Activated naive CD8-positive, alpha-beta T cell treated with anti-CD3 and anti-CD28 coated beads for 36 hours (primary cell): ENCODE measurements at places on chromosomes 13 and 19. TPM values are rescaled to one million over a fixed set of nuclear protein-coding genes. Genes with fewer than 3 reads are reported as not detected.

DNA sequence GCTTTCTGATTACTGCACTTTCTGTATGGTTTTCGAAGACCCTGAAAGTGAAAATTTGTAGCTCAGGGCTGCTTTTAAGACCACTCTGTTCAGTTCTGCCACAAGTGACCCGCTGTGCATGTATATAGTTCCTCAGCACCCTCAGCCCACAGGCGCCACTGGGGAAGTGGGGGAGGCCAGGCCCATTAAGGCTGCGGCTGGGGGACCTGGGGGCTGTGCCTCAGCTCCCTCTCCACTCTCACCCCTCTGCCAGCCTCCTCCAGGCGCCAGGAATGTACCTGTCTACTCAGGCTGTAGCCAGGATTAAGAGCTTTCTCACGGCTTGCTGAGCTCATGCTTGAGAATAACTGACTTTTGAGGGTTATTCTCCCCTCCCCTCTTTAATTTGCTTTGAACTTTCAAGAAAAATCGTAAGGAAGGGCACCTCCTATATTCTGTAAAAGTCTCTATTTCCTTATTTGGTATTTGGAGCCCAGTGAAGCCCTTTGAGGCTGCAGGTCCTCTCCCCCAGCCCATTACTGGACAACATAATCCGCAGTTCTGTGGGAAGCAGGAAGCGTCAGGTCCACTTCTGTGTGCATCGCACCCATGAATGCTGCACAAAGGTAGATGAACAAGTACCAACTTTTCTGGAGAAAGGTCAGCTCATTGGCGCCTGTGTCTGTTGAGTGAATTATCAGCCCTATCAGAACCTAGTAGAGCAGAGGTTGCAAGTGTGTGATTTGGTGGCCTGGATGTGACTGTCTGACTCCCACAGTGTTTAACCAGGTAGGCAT lies 29.6 kb downstream of the GJA3 start:
- H3K27me3 ChIP-seq, result peaks cover 17% of the 10 kb centered on the region
- H3K4me3 ChIP-seq, result no peak overlapping the region
- no peaks in the 10 kb centered on the region for H3K4me1 ChIP-seq
- no peak for DNase-seq
- H3K36me3 ChIP-seq, result no peaks in the 10 kb centered on the region

IZUMO2 gene
- total RNA-seq, result not detected

GRCh38 chr13:76703216-76703615 lies 183.0 kb downstream of the KCTD12 start:
- no peak overlapping the region for H3K27ac ChIP-seq
- no peak for DNase-seq
- no peaks in the 10 kb centered on the region for H3K36me3 ChIP-seq
- no peak overlapping the region for H3K4me3 ChIP-seq

GRCh38 chr13:73090116-73090822 lies 31.5 kb downstream of the KLF5 start:
- no peak overlapping the region for H3K27ac ChIP-seq
- no peaks in the 10 kb centered on the region for H3K27me3 ChIP-seq
- H3K36me3 ChIP-seq, result no peaks in the 10 kb centered on the region
- peak; percentile 1 for DNase-seq
- no peak overlapping the region for H3K4me3 ChIP-seq

GFY gene
- total RNA-seq, result not detected

- H3K4me3 ChIP-seq, result no peak overlapping the region
- H3K36me3 ChIP-seq, result no peaks in the 10 kb centered on the region
- H3K4me1 ChIP-seq, result no peaks in the 10 kb centered on the region
Measured at GRCh38 chr19:15680478-15681322, 7.8 kb downstream of the CYP4F12 start.

- H3K36me3 ChIP-seq, result peaks cover 7% of the 10 kb centered on the region
- H3K4me3 ChIP-seq, result no peak overlapping the region
- H3K27me3 ChIP-seq, result peaks cover 11% of the 10 kb centered on the region
- H3K27ac ChIP-seq, result no peak overlapping the region
- DNase-seq, result no peak
- peaks cover 30% of the 10 kb centered on the region for H3K4me1 ChIP-seq
Measured at GRCh38 chr13:40024204-40024966, 368.9 kb downstream of the COG6 start.

DNA sequence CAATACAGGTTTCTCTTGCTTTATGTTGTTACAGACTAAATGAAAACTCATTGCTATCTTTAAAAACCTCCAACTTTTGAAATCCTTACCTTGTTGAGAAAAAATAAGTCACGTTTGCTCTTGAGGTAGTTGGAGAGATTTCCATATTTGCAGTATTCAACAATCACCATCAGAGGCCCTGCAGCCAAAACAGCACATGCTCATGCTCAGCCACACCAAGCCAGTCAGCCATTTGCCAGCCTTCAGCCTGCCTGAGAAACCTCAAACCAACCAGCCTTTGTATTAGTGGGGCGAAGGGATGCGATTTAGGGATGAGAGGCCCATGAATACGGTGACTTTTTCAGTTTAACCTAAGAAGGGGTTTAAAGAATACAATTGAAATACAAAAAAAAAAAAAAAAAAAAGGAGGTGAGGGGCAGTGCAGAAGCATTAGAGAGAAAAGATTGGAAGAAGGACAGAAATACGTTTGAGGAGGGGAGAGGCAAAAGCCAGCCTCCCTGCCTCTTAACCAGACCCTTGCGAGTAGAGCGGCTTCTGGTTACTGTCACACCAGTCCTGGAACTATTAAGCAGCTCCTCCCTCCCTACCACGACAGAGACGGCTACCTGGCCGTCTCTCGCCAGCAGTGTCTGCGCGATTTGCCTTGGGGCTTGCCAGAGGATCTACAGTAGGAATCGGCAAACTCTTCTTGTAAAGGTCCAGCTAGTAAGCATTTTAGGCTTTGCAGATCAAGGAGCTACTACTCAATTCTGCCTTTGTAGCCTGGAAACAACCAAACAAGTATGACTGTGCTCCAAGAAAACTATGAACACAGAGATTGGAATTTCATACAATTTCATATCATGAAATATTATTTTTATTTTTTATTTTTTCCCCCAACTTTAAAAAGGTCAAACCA lies 167.3 kb downstream of the FLT1 start:
- H3K27me3 ChIP-seq, result no peaks in the 10 kb centered on the region
- no peak overlapping the region for H3K4me3 ChIP-seq
- no peaks in the 10 kb centered on the region for H3K4me1 ChIP-seq
- DNase-seq, result no peak
- no peaks in the 10 kb centered on the region for H3K36me3 ChIP-seq
- no peak overlapping the region for H3K27ac ChIP-seq

GRCh38 chr13:64934569-64935362 lies 2295.4 kb downstream of the PCDH9 start:
- no peak for DNase-seq
- no peak overlapping the region for H3K27ac ChIP-seq
- H3K4me1 ChIP-seq, result no peaks in the 10 kb centered on the region
- H3K4me3 ChIP-seq, result no peak overlapping the region

DNA sequence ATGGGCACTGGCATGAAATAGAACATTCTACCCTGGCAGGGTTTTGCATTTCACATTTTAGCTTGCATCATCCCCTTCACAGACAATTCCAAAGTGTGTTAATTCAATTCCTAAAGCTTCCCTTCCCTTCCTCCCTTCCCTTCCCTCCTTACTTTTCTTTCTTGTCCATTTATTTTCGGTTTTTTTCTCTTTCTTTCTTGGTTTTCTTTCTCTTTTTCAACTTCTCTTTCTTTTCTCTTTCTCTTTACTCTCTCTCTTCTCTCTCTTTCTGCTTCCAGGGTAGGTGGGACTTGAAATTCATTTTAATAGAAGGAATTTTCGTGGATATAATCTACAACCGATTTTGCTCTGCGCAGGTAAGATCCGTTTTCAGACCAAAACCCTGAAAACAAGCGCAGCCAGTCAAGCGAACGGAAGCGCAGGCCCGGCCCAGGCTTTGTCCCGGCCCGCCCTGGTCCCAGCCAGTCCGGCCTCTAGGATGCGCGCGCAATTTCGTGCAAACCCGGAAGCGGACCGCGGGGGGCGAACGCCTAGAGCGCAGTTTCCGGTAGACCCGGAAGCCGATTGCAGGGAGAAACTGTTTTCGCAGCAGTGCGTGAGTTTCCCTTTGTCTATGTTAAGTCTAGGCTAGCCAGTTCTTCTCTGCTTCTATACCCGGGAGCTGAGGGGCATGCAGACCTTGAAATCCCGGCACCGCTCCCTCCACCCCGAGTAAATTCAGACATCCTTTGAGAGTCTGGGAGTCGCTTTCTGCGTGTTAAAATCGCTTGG lies at the start of gene ZNF528:
Gene ZNF528, plus strand, starts transcription at position 540 of the 771 bp plus-strand sequence. CDS start 4,165 bp downstream, outside the sequence.
- peak within 1 kb of the TSS; percentile 89 for H3K4me3 ChIP-seq
- peaks cover 84% of the 10 kb centered on the region for H3K36me3 ChIP-seq
- H3K27ac ChIP-seq, result peak within 1 kb of the TSS; percentile 92
- DNase-seq, result peak; percentile 95
- no peaks in the 10 kb centered on the region for H3K27me3 ChIP-seq

DNA sequence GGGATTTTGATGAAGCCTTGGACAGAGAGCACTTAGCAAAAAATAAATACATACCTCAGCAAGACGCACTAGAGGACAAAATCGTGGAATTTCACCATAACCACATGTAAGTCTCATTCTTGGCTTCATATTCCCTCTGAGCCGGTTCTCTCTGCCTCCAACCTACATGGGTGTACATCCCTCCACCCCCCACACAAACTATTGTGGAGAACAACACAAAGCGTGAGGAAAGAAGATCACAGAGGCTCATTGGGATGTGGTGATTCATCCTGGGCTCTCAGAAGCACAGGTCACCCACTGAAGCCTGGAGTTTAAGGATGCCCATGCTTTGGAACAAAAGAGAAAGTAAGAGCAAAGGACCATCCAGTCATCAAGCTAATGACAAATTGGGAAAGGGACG lies 192.2 kb downstream of the STK24 start:
- no peak overlapping the region for H3K4me3 ChIP-seq
- H3K36me3 ChIP-seq, result no peaks in the 10 kb centered on the region
- no peak overlapping the region for H3K27ac ChIP-seq
- no peaks in the 10 kb centered on the region for H3K4me1 ChIP-seq
- no peak for DNase-seq
